ENCODE measurements at places on chromosomes 7 and 10.
A peak's percentile ranks its signal among the peaks of the same experiment; 100 is the strongest.

DNA sequence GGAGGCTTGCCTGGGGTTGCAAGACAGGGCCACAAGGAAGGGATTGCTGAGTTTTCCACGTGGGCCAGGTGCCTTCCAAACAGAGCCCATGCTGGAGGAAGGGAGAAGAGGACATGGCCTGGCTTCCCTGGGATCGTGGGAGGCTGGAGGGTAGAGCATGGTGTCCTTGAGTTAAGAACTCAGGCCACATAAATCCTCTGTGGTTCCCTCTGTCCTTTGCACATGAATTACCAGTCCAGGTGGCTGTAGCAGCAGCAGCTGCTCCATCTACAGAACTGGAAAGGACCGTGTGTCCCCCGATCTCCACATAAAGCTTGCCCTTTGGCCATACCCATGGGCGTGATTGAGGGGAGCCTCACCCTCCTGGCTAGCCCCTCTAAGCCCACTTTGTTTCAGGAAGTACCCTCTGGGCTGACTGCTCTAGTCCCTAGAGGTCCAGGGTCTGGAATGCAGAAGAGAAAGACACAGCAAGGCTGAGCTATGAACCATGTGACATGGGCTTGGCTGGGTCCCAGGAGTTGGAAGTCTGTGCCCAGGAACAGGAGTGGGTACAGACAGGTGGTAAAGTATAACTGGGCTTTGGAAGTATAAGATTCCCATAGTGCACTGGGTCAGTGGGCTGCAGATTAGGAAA, 84.9 kb downstream of the C10orf105 start:
- H3K4me3 ChIP-seq, result no peak overlapping the region
- H3K27ac ChIP-seq, result no peak overlapping the region

DNA sequence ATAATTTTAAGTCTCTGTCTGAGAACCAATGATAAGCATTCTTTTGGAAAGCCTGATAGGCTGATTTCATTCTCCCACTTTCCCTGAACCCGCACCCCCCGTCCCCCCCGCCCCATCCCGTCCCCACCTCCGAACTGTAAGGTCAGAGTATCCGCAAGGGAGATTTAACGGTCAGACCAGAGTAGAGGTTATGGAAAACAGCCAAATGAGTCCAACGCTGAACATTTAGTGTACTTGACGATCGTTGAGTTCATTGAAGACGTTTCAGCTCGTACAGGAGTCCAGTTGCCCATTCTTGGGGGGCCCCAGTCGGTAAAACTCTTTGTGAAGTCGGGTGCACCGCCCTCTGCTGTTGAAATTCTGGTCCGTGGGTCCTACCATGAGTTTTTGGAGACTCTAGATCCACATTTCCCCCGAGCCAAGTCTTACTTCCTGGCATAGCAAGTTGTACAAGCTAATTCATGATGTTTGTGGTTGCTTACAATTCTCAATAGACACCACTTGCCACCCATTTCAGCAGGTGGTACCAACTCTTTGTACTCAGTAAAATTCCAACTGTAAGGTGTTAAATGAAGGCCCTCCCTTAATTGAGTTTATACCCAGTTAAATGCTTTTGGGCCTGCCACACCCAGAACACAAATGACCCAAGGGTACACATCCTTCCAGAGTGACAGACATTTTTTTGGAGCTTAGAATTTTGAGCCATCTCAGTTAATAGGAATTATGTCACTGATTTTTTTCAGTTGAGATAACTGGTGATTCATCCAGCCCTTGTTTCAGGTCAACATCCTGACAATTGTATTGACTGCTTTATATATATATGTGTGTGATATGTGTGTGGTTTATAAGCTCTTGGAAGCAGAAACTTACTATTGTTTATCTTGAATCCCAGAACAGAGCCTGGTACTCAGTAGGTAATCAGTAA, 1.2 kb downstream of the MARCHF5 start:
- peak; percentile 74 for DNase-seq
- no peaks in the 10 kb centered on the region for H3K27me3 ChIP-seq
- peaks cover 14% of the 10 kb centered on the region for H3K4me1 ChIP-seq
- no peaks in the 10 kb centered on the region for H3K36me3 ChIP-seq
- peak overlapping the region; percentile 95 for H3K4me3 ChIP-seq

DNA sequence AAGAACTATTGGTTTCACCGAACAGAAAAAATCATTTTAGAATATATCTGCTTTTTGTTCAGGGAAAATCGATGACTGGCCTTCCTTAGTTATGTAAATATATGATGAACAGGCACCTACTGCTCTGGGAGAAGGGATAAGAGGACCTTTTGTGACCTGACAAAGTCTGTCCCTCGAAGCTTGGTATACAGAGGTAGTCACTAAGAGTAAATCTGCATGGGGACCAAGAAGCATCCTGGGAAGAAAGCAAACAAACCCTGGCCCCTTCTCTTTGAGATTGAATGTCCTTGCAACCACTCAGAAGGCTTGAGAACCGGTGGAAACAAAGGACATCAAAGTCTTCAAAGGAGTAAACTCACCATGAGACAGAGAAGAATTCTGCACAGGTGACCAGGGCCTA, 52.3 kb downstream of the SKIDA1 start:
- H3K4me1 ChIP-seq, result no peaks in the 10 kb centered on the region
- H3K4me3 ChIP-seq, result no peak overlapping the region
- H3K27me3 ChIP-seq, result peaks cover 5% of the 10 kb centered on the region
- H3K27ac ChIP-seq, result no peak overlapping the region
- H3K36me3 ChIP-seq, result no peaks in the 10 kb centered on the region
- DNase-seq, result no peak

GRCh38 chr7:20131776-20132175, 85.4 kb downstream of the MACC1 start:
- no peaks in the 10 kb centered on the region for H3K27me3 ChIP-seq
- no peaks in the 10 kb centered on the region for H3K36me3 ChIP-seq
- H3K4me3 ChIP-seq, result no peak overlapping the region
- H3K4me1 ChIP-seq, result no peaks in the 10 kb centered on the region
- H3K27ac ChIP-seq, result no peak overlapping the region

- H3K36me3 ChIP-seq, result no peaks in the 10 kb centered on the region
- no peak overlapping the region for H3K4me3 ChIP-seq
- H3K27ac ChIP-seq, result peak overlapping the region; percentile 40
- peak; percentile 73 for DNase-seq
These were observed 92.1 kb upstream of the RSU1 start for GRCh38 chr10:16909271-16909767.

- no peak for DNase-seq
- no peak overlapping the region for H3K4me3 ChIP-seq
- H3K27ac ChIP-seq, result no peak overlapping the region
These were observed 25.7 kb downstream of the ZNF503 start for GRCh38 chr10:75375838-75376237.

DNA sequence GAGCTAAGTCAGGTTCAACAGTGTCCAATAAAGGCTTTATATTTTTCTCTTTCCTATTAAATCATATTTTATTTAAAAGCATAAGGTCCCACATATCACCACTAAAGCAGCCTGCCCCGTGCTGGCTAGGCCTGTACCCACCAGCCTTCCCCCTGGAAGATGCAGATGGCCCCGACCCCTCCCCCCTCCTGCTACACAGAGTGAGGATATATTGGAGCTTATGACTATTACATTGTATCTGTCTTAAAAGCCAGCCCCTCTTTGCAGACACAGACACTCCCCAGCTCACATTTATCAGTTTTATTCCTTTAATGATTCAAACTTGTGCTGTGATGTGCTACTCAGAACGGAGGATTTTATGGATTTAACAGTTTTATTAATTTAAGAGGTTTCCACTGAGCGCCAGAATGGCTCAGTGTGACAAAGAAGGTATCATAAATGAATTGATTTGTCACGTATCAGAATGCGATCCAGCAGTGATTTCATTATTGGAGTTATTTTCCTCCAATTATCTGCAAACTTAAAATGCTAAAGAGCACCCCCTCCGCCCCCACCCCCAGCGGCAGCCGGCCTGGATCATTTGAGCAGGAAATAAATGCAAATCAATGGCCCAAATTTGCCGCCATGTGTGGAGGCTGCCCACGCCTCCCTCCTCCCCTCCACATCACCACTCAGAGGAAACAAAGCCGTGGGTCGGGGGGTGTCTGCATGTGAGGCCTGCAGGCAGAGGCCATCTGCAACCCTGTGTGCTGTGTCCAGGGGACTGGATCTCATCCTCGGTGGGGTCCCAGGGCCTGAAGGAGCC, 72.6 kb upstream of the ZMIZ1 start:
- no peaks in the 10 kb centered on the region for H3K36me3 ChIP-seq
- no peaks in the 10 kb centered on the region for H3K27me3 ChIP-seq
- H3K27ac ChIP-seq, result no peak overlapping the region
- no peak for DNase-seq

DNA sequence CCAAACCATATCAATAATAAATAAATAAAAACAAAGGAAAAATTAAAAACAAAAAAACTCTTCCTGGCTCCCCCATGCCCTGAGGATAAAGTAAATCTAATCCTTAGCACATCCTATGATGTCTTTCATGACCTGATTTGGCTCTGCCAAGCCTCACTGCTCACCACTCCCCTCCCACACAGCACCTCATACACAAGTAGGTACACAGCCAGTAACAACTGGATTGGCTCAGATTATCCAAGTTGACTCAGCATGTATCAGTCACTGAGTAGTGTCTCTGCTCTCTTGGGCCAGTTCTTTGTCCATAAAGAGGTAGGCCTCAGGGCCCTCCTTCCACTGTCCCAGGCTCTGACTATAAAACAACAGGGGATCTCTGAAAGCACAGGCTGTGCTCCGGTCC, 99.6 kb downstream of the STRA8 start:
- H3K4me1 ChIP-seq, result no peaks in the 10 kb centered on the region
- H3K27me3 ChIP-seq, result no peaks in the 10 kb centered on the region
- no peaks in the 10 kb centered on the region for H3K36me3 ChIP-seq
- no peak overlapping the region for H3K4me3 ChIP-seq
- peak; percentile 51 for DNase-seq
- no peak overlapping the region for H3K27ac ChIP-seq

DNA sequence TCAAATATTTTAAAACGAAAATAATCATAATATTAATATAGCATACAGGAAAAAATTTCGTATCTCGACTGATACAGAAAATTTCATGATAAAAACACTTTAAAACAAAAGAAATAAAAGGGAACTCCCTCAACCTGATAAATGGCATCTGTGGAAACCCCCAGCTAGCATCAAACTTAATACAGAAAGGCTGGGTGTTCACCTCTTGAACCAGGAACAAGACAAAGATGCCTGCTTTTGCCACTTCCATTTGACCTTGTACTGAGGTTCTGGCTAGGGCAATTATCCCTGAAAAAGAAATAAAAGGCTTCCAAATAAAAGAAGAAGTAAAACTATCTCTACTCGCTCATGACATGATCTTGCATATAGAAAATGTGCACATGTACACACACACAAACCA, 2.5 kb upstream of the ALOX5 start:
- H3K4me3 ChIP-seq, result no peak overlapping the region
- no peak for DNase-seq

DNA sequence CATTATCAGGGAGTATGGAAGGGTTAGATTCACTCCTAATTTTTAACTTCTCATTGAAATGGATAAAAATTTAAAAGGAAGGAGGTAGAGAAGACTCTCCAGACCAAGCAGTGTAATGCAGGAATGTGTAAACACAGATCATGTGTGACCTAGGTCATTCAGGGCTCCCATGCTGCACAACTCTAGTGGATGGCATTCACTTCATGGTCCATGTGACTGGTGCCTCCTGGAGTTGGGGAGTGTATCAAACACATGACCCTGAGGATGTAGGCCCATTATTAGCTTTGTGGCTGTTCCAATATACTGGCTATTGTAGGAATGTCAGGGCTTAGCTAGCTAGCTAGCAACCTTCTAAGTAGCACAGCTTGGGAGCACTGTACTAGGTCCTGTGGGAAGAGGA, 109.9 kb downstream of the SLC25A13 start:
- no peaks in the 10 kb centered on the region for H3K27me3 ChIP-seq
- DNase-seq, result no peak
- H3K4me1 ChIP-seq, result no peaks in the 10 kb centered on the region
- no peak overlapping the region for H3K4me3 ChIP-seq

- peak overlapping the region; percentile 58 for H3K4me3 ChIP-seq
- H3K36me3 ChIP-seq, result no peaks in the 10 kb centered on the region
- H3K27me3 ChIP-seq, result peaks cover 74% of the 10 kb centered on the region
- H3K4me1 ChIP-seq, result no peaks in the 10 kb centered on the region
- DNase-seq, result peak; percentile 32
These were observed 45.3 kb upstream of the CDK1 start for GRCh38 chr10:60732807-60733516.

GRCh38 chr10:10294881-10295529, 722.7 kb upstream of the CELF2 start:
- H3K4me3 ChIP-seq, result no peak overlapping the region
- DNase-seq, result no peak
- no peaks in the 10 kb centered on the region for H3K27me3 ChIP-seq
- H3K4me1 ChIP-seq, result no peaks in the 10 kb centered on the region
- no peak overlapping the region for H3K27ac ChIP-seq

DNA sequence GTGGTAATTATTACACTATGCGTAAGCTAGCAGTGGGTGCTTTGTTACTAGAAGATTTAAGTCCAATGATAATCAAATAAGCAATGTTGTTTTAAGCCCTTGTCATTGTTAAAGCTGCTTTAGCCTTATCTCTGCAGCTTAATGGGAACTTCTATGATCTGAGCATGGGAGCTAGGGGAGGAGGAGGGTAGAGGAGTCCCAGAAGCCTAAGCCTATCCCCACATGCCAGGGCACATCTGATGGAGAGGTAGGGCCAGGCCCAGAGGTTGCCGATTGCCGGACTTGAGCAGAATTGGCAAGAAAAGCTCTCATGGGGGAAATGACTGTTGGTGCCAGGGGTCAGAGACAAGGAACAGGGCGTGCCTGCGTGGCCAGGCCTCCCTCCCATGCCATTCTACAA, 13.4 kb downstream of the CUBN start:
- H3K27ac ChIP-seq, result no peak overlapping the region
- no peaks in the 10 kb centered on the region for H3K36me3 ChIP-seq
- H3K4me1 ChIP-seq, result peaks cover 9% of the 10 kb centered on the region
- no peak for DNase-seq

DNA sequence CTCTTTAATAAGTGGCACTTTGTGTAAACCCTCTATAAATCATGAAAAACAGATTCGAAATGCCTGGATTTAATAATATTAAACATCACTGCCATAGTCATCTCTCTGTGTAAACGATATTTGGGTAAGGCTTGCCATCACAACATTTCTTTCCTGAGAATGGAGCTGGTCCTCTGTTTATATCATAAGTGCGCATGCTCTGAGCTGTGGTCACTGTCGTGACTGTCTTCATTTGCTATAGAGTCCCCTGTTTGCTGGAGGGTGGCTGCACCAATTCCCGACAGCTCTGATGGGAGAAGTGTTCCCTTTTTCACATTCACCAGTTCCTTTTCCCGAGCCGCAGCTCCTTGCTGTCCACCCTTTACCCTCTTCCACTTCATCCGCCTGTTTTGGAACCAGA, 50.4 kb upstream of the AGMO start:
- no peak overlapping the region for H3K27ac ChIP-seq
- H3K4me3 ChIP-seq, result no peak overlapping the region
- no peaks in the 10 kb centered on the region for H3K4me1 ChIP-seq
- H3K27me3 ChIP-seq, result no peaks in the 10 kb centered on the region
- no peak for DNase-seq
- no peaks in the 10 kb centered on the region for H3K36me3 ChIP-seq

GRCh38 chr7:108308276-108308675, 148.0 kb downstream of the NRCAM start:
- no peak overlapping the region for H3K4me3 ChIP-seq
- DNase-seq, result peak; percentile 39
- H3K27ac ChIP-seq, result peak overlapping the region; percentile 69
- H3K36me3 ChIP-seq, result no peaks in the 10 kb centered on the region
- peaks cover 46% of the 10 kb centered on the region for H3K4me1 ChIP-seq

GRCh38 chr10:34526186-34526585, 288.9 kb downstream of the PARD3 start:
- H3K4me1 ChIP-seq, result peaks cover 36% of the 10 kb centered on the region
- peak; percentile 78 for DNase-seq
- H3K36me3 ChIP-seq, result no peaks in the 10 kb centered on the region
- H3K4me3 ChIP-seq, result peak overlapping the region; percentile 55
- peak overlapping the region; percentile 97 for H3K27ac ChIP-seq
- H3K27me3 ChIP-seq, result no peaks in the 10 kb centered on the region
